ENCODE measurements at places on chromosomes 5 and 9. TPM values are rescaled to one million over a fixed set of nuclear protein-coding genes. Genes with fewer than 3 reads are reported as not detected.
A peak's percentile ranks its signal among the peaks of the same experiment; 100 is the strongest.

- no peaks in the 10 kb centered on the region for H3K27me3 ChIP-seq
- no peak for DNase-seq
- no peak overlapping the region for H3K4me3 ChIP-seq
- no peak overlapping the region for H3K27ac ChIP-seq
- no peaks in the 10 kb centered on the region for H3K36me3 ChIP-seq
These were observed 388.9 kb downstream of the NR2F1-AS1 start for GRCh38 chr5:93192087-93192486.

- no peak overlapping the region for H3K27ac ChIP-seq
- no peak overlapping the region for H3K4me3 ChIP-seq
- H3K4me1 ChIP-seq = no peaks in the 10 kb centered on the region
- H3K27me3 ChIP-seq = no peaks in the 10 kb centered on the region
- H3K36me3 ChIP-seq = no peaks in the 10 kb centered on the region
These were observed 68.9 kb downstream of the COMMD10 start for GRCh38 chr5:116153687-116154174.

DNA sequence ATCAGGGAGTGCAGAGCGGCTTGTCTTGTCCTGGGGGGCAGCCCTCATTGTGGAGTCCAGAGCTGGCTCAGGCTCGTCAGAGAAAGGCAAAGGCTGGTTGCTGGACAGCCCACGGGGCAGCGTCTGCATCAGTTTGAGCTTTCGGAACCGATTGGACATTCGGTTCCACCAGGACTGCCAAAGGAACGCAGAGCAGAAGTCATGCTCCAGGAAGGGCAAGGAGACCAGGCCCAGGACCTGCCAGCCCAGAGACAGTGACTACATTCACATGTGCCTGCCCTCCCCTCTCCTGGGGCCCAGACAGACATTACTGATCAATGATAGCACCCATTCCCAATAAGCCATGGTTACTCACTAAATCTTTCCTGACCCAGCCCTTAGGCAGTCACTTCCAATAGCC is 18.1 kb downstream of the ANKS6 start:
- no peaks in the 10 kb centered on the region for H3K27me3 ChIP-seq
- H3K4me3 ChIP-seq = no peak overlapping the region
- H3K36me3 ChIP-seq = no peaks in the 10 kb centered on the region
- H3K4me1 ChIP-seq = no peaks in the 10 kb centered on the region
- no peak for DNase-seq
- H3K27ac ChIP-seq = no peak overlapping the region

GRCh38 chr5:17379100-17379951 is 118.7 kb upstream of the TAF11L2 start:
- no peaks in the 10 kb centered on the region for H3K4me1 ChIP-seq
- H3K27me3 ChIP-seq = no peaks in the 10 kb centered on the region
- H3K27ac ChIP-seq = no peak overlapping the region
- no peak overlapping the region for H3K4me3 ChIP-seq

- DNase-seq = no peak
- no peak overlapping the region for H3K27ac ChIP-seq
- H3K36me3 ChIP-seq = no peaks in the 10 kb centered on the region
- H3K27me3 ChIP-seq = no peaks in the 10 kb centered on the region
These were observed 335.6 kb downstream of the ZNF608 start for GRCh38 chr5:124410539-124411488.

- H3K27ac ChIP-seq = no peak overlapping the region
- no peaks in the 10 kb centered on the region for H3K36me3 ChIP-seq
- H3K4me3 ChIP-seq = no peak overlapping the region
- DNase-seq = peak; percentile 10
- no peaks in the 10 kb centered on the region for H3K4me1 ChIP-seq
These were observed 150.9 kb downstream of the ADGRV1 start for GRCh38 chr5:90709323-90710155.

DNA sequence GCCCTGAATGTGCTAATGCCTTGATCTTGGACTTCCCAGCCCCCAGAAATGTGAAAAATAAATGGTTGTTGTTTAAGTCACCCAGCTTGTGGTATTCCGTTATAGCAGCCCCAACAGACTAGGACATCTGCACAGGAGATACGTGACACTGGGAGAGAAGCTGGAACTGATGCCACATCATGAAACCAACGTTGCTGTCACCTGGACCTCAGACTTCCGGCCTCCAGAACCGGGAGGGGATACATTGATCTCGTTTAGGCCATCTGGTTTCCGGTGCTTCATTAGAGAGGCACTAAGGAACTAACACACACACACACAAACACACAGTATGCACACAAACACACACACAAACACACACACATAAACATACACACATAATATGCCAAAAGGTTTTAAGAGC is 75.0 kb upstream of the ICE1 start:
- H3K4me3 ChIP-seq = no peak overlapping the region
- H3K36me3 ChIP-seq = no peaks in the 10 kb centered on the region
- H3K4me1 ChIP-seq = no peaks in the 10 kb centered on the region
- H3K27me3 ChIP-seq = no peaks in the 10 kb centered on the region

DNA sequence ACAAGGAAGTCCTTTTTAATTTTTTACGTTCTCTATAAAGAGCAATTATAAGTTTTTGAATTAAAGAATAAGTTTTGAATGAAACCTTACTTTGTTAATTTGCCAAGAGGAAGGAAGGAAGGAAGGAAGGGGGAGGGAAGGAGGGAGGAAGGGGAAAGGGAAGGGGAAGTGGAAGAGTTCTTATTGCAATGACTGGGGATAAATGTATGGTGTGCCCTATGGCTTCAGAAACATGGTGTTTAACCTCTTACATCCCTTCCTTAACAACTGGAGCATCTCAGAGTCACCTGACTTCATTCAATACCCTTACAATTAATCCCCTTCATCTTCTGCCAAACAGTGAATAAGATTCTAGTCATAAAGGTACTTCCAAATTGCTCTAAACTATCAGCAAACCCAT is 16.0 kb downstream of the CEMIP2 start:
- DNase-seq = no peak
- no peak overlapping the region for H3K4me3 ChIP-seq
- H3K4me1 ChIP-seq = no peaks in the 10 kb centered on the region
- H3K36me3 ChIP-seq = no peaks in the 10 kb centered on the region
- H3K27ac ChIP-seq = no peak overlapping the region

- DNase-seq = peak; percentile 98
- H3K27ac ChIP-seq = peak within 1 kb of the TSS; percentile 99
- H3K4me3 ChIP-seq = peak within 1 kb of the TSS; percentile 100
- H3K36me3 ChIP-seq = no peaks in the 10 kb centered on the region
These were observed at the start of gene RAD23B for GRCh38 chr9:107282759-107283622. Gene RAD23B (plus strand): TSS chr9:107283279. CDS start chr9:107283630, 351 bp downstream.

DNA sequence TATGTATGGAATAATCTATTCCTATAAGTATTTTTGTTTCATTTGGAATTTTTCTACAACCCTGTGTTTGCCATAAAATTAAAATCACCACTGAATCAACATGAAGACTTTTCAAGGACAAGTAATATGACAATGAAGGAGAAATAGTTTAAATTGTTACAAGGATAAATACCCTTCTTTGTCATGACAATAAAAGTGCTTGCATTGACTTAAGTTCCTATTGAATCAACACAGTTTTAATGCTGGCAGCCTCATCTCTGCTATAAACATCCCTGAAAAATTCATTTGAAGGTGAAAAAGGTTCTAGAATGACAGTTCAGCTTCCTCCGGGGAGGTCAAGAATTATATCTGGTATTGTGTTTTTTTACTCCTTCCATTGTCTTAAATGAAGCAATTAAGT is 1105.1 kb upstream of the CDH9 start:
- no peak overlapping the region for H3K27ac ChIP-seq
- H3K27me3 ChIP-seq = no peaks in the 10 kb centered on the region
- no peak overlapping the region for H3K4me3 ChIP-seq
- H3K4me1 ChIP-seq = no peaks in the 10 kb centered on the region

ADGRV1 gene
- total RNA-seq = 16.4 TPM

LRRC14B gene
- total RNA-seq = 1.0 TPM
